Activated CD4-positive, alpha-beta memory T cell treated with anti-CD3 and anti-CD28 coated beads for 36 hours (primary cell): ENCODE measurements at places on chromosomes 3 and 15.

DNA sequence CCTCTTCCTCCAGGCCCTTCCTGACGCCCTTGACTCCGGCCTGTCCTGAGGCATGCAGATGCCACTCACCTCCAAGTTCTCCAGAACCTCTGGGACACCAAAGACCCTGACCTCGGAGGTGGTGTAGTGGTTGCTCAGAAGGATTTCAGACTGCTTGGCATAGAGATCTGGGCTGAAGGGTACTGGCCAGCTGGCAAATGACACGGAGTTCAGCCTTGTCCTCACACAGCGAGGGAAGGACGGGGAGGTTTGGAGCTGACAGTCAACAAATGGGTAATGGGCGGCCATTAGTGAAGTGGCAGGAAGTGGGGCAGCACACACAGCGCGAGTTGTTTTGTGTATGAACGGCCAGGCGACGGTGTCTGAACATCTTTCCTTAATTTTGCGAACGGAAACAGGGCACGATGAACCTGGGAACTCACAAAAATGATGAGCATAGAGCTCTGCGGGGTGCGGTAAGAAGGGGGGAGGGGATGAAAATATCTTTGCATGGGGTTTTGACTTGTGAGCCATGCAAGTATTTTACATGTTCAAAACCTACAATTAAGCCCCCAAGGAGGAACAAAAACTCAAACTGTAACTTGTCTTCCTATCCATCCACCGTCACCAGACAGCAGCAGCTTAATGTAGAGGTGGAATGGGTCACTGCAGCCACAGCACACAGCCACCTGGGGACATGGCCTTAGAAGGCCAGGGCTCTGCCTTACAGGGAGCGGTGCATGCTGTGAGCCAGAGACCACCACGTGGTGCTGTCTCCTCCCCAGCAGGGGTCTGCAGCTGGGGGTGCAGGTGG, 43.6 kb upstream of the RPL32 start:
- DNase-seq: no peak

DNA sequence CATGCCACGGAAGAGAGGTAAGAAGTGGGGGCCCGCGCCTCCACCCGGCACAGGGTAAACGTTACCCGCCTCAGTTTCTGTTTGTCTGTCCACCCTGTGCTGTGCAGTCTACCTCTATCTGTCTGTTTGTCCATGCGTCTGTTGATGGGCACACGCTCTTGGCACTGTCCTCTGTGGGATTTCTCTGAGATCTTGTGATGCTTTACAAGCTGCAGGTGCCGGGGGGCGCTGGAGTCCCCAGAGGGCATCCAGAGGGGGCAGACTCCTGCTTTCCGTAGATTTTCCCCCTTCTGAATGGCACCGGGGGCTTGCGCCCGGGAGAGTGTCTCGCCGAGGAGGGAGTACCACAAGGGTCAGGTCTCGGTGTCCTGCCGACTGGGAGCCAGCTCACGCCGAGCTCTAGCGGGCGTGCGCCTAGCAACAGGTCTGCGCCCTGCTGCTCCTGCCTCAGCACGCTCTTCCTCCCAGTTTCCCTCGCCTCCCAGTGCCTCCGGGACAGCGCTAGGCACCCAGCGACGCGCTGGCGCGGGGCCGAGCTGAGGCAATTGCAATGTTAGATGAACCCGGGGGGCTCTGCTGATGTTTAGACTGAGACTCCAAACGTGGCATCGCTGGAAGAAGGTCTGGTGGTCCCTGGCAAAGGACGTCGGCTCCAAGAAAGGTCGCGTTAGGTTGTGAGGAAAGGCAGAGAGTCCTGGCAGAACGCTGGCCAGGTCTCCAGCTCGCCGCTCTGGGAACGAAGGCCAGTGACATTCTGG, 667 bp downstream of the CEMIP start:
- DNase-seq: no peak

DNA sequence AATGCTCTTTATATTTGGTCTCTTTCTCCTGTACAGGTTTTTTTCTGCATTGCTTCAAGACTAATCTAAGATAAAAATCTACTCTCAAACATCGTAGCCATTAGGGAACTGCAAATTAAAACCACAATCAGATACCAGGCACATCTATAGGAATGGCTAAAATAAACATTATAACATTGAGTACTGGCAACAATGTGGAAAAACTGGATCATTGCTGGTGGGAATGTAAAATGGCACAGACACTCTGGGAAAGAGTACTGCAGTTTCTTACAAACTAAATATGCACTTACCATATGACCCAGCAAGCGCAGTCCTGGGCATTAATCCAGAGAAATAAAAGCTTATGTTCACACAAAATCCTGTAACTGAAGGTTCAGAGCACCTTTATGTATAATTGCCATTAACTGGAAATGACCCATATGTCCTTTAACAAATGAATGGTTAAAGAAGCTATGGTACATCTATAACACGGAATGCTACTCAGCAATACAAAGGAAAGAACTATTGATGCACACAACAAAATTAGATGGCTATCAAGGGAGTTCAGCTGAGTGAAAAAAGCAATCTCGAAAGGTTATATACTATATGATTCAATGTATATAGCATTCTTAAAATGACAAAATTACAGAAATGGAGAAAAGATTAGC, 6.3 kb downstream of the ABCC5 start:
- no peak for DNase-seq

DNA sequence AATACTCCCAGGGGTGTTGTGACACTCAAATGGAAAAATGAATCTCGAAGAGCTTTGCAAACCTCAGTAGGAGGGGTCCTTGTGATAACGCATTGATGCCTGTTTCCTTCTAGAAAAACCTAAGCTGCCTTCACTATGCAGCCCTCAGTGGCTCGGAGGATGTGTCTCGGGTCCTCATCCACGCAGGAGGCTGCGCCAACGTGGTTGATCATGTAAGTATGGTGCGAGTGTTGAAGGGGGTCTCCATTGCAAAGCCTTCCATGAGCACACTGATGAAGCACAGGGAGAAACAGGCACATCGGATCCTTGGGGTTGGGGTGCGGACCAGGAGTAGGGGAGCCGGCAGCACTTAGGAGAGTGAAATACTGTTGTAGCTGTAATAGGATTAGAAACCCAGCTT, 22.3 kb downstream of the ANKDD1A start:
- no peak for DNase-seq

- no peak for DNase-seq
These were observed 16.1 kb upstream of the RARRES1 start for GRCh38 chr3:158748237-158748828.

GRCh38 chr3:174098746-174099145, 701.2 kb downstream of the NLGN1 start:
- no peak for DNase-seq
